ENCODE measurements at places on chromosomes 4 and X. TPM values are rescaled to one million over a fixed set of nuclear protein-coding genes. Genes with fewer than 3 reads are reported as not detected.

DNA sequence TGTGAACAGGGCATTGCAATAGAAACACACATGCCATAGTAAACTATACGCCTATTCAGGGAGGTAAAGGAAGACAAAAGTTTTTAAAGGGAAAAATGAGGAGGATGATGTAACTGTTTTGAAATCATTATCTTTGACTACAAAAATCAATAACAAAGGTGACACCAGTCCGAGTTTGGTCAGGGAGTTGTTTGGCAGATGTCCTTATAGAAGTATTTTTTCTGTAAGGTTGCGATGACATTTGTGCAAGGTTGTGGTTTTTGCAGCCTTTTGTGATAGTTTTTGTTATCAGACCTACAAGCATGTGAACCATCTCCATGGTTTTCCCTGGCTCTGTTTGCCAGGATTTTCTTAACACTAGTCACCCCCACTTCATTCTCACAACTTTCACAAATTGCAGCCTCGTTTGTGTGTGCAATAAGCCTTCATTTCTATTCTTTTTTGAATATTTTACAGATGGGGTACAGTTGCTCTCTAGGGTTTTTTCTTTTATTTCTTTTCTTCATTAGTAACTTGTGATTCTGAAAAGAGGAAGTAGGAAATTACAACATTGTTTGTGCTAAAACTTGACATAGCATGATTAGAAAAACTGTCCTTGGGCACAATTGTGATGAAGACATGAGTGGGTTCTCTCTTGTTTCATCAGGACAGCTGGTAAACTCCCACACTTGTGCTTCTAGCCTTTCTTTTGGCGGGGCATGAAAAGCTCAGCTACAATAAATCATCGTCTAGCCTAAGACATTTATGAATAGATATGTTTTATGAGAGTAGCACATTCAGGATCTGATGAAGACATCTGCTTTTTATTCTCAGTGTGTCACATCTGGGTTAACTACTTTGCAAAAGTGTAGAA lies 60.2 kb upstream of the PNPLA4 start:
- no peak for DNase-seq

DNA sequence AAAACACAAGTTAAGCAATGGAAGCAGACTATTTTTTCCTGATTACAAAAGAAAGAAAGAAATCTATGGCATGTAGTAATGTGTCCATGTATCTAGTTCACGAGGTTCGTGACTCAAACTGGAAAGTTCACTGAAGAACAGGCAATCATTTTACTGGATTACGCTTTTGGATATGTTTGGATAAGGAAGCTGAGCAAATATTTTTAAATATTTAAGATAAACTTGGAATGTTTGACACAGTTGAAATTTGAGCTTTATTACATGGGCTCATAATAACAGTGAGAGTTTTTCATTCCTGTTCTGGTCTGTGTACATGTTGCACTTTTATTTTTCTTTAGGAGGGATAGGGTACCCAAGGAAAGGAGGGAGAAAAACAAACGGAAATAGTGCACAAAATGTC lies 244.2 kb upstream of the GK2 start:
- no peak for DNase-seq

- DNase-seq: no peak
Measured at GRCh38 chr4:64157397-64157796, 251.9 kb downstream of the TECRL start.

DNA sequence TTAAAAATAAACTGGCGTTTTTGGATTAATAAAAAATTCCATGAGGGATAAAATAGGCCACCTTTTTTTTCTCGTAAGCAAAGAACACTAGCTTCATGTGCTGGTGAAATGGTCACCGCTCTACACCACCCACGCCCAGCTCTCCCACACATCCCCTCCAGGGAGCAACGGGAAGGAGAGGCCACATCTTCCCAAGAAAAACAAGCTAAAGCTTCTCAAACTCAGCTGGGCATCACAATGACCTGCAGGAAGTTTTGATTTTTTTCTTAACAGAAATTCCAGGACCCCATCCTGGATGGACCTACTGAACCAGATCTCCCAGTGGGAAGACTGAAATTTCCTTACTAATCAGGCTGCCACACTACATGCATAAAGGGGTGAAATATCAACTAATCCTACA lies 9.8 kb downstream of the TSPAN5 start:
- DNase-seq: no peak

DNA sequence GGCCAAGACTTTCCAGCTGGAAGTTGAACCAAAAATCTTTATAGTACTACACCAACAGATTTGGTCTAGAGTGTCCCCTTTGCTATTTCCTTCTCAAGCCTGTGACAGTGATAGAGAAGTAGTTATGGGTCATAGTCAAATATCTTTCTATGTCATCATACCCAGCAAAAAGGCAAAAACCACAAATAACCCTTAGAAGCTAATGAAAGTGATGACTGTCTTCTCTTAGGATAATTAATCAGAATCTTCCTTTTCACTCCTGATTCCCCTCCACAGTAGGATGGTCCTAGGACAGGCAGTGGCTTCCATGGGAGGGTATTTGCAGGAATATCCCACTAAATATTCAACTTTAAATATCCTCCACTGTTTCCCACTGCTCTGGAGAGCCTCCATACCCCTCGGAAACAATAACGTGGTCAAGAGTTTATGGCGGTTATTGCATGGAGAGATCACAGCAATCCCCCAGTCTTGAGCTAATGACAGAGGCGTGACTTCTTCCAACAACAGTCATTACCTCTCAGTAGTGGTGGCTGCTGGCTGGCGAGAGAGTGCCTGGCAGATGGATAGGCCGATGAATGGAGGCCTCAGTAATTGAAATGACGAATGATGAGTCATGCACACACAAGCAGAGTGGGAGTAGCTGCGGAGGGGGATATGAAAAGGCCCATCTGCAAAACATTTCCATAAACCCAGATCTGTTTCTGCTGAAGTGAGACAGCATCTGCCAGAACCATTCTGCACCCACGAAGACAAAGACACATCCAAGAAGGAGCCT lies 154.9 kb downstream of the STK32B start:
- peak; percentile 55 for DNase-seq

GRCh38 chrX:130262231-130262630 lies 6.5 kb downstream of the ZNF280C start:
- no peak for DNase-seq

DNA sequence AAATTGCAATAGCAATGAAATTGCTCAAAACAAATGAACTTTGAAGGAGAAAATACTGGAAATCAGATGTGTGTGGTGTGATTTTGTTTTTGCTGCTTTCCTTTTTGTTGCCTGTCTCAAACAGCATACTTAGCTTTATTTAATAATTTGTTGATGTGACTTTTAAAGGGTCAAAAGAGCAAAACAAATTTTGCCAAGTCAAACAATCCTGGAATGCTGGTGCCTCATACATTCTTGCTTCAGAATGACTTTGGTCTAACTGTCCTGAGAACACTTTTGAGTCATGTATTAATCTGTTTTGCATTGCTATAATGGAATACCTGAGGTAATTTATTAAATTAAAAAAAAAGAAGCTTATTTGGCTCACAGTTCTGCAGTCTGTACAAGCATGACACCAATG lies 3.4 kb downstream of the PF4V1 start:
- no peak for DNase-seq

DNA sequence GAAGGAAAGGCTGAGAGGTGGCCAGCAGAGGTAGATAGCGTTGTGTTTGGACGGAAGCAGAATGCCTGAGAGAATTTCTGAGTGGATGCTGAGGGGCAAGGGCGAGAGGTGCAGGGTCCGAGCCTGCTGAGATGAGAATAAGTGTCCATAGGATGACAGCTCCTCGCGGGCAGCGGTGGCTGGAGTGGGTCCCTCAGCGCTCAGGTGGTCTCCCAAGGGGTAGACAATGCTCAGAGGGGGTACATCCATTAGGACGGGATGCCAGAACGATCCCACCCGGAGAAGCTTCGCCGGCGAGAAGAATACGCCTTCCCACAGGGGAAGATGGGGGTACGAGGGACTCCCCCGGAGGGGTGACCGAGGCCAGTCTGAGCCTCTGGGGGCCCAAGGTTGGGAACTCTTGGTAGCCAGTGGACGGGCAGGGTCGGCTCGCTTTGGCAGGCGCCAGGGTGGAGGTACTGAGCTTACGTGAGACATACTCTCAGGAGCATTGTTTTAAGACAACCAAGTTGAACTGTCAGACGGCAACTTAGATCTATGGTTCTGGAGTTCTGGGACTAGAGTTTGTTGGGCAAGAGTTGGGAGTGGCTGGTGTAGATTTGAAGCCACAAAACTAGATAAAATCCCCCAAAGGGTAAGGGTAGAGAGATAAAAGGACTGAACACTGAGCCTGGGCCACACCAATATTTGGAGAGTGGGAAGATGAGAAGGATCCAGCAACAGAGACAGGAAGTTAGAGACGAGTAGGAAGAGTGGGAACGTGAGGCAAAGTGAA lies 15.8 kb downstream of the BRCC3 start:
- no peak for DNase-seq

DNA sequence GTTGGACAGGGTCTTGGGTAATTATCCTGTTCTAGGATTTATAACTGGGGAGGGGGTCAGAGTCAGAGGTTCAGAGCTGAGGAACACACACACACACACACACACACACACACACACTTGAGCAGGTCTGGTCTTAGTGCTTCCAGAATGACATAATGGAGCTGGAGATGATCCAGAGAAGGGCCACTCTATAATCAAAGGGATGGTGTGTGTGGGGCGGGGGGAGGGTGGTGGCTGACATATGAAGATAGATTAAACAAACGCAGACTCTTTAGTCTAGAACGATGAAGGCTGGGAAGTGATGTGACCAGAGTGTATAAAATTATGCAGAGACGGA lies 434 bp upstream of the TMEM255A start:
- no peak for DNase-seq

- no peak for DNase-seq
Measured at GRCh38 chrX:108216919-108217571, 125.5 kb downstream of the ATG4A start.

DNA sequence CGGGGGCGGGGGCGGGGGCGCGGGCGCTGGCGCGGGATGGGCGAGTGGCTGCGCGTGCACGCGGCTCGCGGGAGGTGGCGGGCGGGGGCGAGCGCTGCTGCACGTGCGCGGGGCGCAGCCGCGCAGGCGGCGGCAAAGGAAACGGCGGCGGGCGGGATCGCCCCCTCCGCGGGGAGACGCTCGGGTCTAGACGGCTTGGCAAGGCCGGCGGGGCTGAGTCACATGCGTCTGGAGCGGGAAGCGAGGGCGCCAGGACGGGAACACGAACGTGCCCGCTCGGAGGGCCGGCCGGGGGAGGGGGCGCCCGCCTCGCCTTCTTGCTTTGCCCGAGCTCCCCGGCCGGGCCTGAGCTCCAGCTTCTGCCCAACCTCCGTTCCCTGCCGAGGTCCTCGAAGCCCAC lies 4.3 kb upstream of the HAUS7 start:
- peak; percentile 20 for DNase-seq

- DNase-seq: no peak
Measured at GRCh38 chrX:118423558-118423957, 72.1 kb upstream of the DOCK11 start.

DNA sequence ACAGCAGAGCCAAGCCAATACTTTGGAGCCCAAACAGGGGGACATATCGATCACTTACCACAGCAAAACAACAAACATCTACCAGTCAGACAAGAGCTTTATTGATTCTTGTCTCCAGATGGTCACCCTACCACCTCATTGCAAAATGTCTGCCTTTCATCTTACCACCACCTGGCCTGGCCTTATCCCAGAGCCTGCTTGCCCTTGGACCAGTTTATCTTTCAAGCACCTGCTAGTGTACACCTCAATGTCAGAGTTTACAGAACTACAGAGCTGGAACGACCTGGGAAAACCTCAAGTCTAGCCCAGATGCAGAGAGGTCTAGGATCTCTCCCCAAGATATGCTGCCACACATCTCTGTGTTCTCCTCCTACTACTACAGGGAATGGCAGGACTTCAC lies 4.5 kb downstream of the BCAP31 start:
- no peak for DNase-seq

DNA sequence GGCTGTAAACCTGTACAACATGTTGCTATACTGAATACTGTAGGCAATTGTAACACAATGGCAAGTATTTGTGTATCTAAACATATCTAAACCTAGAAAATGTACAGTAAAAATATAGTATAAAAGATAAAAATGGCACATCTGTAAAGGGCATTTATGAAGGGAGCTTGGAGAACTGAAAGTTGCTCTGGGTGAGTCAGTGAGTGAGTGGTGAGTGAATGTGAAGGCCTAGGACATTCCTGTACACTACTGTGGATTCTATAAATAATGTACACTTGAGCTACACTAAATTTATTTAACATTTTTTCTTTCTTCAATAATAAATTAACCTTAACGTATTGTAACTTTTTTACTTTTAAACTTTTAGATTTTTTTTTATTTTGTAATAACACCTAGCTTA lies 5.0 kb upstream of the SHROOM4 start:
- DNase-seq: no peak

DNA sequence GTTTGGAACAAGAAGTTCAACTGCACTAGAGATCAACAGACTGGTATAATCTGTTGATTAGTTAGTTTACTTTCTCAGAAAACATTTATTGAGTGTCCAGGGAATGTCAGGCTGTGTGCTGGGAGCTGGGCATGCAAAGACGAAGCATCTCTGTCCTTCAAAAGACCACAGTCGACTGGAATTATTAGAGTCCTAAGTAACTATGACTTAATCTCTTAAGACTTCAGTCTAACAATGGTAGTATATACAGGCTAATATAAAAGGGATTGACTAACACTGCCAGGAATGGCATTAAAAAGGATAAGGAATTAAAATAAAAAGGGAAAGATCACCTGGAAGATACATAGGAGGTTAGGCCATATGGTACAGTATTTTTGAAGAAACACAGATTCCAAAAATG lies 128.7 kb downstream of the WDFY3 start:
- no peak for DNase-seq

- DNase-seq: peak; percentile 47
Measured at GRCh38 chr4:76305971-76306881, at the start of gene STBD1. TSS of gene STBD1 (plus strand) at chr4:76306733. CDS start at chr4:76306770, 37 bp downstream.

GRCh38 chr4:7144374-7145290 lies 47.7 kb upstream of the SORCS2 start:
- DNase-seq: no peak

DNA sequence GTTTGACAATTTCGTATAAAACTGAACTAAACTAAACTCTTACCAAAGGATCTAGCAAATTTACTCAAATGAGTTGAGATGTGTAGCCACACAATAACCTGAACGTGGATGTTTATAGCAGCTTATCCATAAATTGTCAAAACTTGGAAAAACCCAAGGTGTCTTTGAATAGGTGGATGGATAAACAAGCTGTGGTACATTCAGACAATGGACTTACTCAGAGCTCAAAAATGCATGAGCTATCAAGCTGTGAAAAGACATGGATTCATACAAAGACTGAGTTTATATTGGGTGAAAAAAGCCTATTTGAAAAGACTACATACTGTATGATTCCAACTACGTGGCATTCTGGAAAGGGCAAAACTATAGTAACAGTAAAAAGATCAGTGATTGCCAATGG lies 69.5 kb downstream of the LARP1B start:
- DNase-seq: no peak

GRCh38 chr4:24858026-24858425 lies 54.8 kb downstream of the CCDC149 start:
- DNase-seq: no peak

Gene ODAM
- total RNA-seq: not detected

Gene UNC5C
- total RNA-seq: 0.65 TPM

Gene TRIML1
- not detected for total RNA-seq

Gene XPNPEP2
- 1.3 TPM for total RNA-seq

Gene CXCL8
- 0.86 TPM for total RNA-seq

Gene PALLD
- 83.5 TPM for total RNA-seq

Gene XK
- total RNA-seq: 2.5 TPM

Gene STPG2
- 0.84 TPM for total RNA-seq
